GM12864 (cell line): ENCODE measurements at places on chromosomes 3 and 15.

DNA sequence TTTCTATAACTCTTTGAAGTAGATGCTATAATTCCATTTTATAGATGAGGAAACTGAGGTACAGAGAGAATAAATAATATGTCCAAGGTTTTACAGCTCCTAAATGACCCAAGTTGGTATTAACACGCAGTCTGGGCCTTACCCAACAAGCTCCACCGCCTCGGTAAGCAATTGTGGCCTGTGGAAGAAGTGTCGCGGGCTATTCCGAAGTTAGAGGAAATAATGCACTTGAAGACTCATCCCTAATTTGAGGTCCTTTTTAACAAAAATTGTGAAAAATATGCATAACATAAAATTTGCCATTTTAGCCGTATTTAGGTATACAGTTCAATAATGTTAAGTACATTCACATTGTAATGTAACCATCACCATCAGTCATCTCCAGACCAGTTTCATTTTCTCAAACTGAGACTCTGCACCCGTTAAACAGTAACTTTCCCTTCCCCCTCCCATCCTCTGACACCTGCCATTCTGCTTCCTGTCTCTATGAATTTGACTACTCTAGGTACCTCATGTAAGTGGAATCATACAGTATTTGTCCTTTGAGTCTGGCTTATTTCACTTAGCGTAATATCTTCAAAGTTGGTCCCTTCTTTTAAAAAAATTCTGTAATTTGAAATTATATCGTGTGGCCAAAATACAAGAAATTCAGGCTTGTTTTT is 18.2 kb downstream of the IDH3A start:
- peak; percentile 85 for DNase-seq

DNA sequence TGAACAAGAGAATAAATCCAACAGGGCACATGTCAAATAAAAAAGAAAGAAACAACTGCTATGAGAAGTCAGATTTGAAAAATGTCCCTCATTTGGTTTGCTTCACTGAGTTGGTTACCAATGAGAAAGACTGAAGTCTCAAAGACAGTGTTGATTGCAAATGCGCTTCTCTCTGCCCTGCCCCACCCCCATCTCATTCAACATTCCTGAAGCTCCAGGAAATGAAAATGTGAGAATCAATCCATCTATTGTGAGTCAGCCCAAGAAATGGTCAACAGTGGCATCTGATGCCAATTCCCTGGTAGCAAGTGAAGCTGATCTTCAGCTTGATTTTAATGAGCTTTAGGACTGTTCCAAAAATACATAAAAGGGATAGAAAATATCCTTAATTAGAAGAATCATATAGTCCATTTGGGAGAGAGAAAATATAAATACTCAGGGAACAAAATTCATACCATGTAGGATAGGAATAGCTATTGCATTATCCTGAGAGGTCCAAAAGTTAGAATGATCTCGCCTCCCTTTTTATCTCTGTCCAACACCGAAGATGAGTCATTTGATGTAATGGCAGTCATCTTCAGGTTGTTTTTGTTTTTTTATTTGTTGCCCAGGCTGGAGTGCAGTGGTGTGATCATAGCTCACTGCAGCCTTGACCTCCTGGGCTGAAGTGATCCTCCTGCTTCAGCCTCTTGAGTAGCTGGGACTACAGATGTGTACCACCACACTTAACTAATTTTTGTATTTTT is 200.3 kb upstream of the UMPS start:
- DNase-seq: no peak

DNA sequence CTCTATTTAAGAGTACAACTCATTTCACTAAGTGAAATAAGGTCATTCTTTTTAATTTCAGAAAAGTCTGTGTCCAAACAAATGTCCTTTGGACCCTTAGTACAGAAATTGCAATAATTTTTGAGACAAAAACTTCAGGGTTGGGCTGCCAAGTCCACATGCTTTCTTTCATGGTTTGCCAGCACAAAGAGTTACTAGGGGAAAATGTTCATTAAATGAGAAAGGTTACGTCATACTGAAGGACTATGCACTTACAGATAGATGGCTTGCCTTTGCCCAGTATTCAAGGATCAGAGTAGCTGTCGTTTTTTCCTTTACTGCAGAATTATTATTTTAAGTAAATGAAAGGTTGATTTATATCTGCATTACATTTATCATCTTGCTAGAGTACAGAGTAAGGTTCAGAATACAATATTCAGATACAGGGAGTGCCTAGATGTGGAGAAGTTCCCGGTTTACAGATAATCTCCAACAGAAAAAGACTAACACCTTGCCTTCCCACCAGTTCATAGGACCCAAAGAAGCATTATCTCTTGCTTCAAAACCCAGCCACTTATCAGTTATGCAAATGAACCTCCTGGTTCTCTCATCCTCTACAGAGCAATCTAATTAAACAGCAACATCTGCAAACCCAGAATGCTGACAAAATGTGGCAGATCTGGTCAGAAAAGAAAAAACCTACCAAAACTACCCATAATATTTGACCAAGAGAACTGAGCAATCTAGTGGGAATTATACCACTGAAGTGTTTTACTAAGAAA is 179.3 kb downstream of the FRMD5 start:
- DNase-seq: no peak

DNA sequence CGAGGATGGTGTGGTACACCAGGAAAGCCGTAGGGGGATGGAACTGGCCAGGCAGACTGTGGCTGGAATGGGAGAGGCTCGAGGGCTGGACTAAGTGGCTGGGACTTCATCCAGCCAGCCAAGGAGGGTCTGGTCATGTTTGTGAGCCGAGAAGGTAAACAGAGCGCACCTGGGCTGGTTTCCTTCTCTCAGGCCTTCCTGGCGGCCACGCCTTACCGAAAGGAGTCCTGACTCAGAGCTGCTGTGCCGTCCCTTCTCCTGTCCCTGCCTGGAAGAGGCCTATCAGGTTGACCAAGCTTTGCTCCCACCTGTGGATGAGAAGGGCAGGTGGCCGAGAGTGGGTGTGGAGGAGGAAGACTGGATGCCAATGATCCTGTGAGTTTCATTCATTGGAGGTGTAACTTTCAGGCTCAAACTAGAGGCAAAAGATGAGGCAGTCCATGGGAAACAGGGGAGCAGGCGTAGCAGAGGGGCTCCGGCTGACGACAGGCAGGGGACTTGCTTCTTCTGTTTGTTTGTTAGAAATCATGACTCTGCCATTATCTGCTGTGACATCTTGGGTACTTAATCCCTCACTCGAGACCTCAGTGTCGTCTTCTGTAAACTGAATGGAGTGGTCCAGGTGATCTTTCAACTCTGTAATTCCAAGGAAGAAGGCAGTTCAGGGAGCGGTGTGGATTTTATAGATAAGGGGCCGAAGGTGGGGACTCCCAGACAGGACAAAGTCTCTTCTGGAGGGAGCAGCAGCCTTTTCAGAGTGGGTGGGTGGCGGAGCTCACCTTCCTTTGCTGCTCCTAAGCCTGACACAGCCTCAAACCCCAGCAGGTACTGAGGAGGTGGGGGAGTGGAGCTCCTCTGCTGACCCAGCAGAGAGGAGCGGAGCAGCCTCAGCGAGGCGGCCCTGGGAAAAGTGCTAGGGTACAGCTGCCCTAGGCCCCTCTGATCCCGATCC is 71.8 kb upstream of the GATM start:
- no peak for DNase-seq

DNA sequence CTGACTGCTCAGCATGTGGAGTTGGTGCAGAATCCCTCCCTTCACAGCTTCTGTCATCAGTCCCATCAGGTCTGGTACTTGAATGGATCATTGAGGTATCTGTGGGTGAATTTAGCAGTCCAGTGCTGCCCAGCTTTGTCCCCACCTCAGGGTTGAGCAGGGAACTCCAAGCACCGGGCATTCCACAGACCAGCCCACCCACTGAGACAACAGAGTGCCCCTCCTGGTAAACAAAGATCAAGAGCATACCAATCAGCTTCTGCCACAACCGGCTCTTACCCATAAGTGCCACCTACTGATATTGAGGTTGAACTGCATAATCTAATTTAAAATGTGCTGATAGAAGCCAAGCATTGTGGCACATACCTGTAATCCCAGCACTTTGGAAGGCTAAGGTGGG is 57.1 kb upstream of the FXR1 start:
- no peak for DNase-seq

- DNase-seq: no peak
Observed at GRCh38 chr15:94666553-94666952, 435.2 kb downstream of the MCTP2 start.
